Frontal cortex (tissue), 4 donors: ENCODE measurements at places on chromosomes 5 and 9. TPM values are rescaled to one million over a fixed set of nuclear protein-coding genes. Genes with fewer than 3 reads are reported as not detected.

BSPRY gene
- total RNA-seq: under 0.01 TPM

NEURL1B gene
- total RNA-seq: 16.3 TPM

LCN15 gene
- total RNA-seq: not detected

IL31RA gene
- total RNA-seq: not detected

ARHGEF39 gene
- 0.41 TPM for total RNA-seq

IFNB1 gene
- total RNA-seq: not detected

MEIKIN gene
- not detected for total RNA-seq

KCTD16 gene
- total RNA-seq: 17.5 TPM

PCSK1 gene
- total RNA-seq: 2.9 TPM
